ENCODE measurements at places on chromosomes 16 and 17.

- DNase-seq = no peak
Observed at GRCh38 chr17:35807371-35808144, 1.7 kb upstream of the TAF15 start.

- no peak for DNase-seq
Observed at GRCh38 chr16:11583889-11584565, 2.7 kb downstream of the LITAF start.

GRCh38 chr17:38725066-38725465 is 5.1 kb upstream of the CISD3 start:
- no peak for DNase-seq

GRCh38 chr17:51224402-51225262 is 35.2 kb downstream of the MBTD1 start:
- no peak for DNase-seq

DNA sequence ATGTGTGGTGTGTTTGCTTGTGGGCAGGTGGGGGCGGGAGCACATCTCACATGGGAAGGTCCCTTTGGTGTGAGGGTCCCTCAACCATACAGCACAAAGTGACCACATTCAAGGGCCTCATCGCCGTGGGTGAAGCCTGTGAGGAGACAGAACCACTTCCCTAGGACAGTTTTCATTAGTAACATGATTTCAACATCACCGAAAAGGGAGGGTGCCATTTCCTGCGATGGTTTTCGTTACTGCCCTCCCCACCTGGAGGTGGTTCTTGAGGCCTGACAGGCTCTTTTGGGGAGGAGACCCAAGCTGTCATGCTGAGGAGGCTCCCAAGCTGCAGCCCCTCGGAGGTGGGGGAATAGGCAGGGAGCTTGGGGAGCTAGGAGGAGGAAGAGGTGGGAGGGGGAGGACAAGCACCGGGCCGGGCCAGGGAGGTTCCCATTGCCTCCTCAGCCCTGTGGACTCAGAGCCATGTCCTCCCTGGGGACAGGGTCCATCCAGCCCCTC is 9.5 kb downstream of the CD300LB start:
- DNase-seq = peak; percentile 2

GRCh38 chr16:48948911-48949310 is 332.7 kb downstream of the CBLN1 start:
- no peak for DNase-seq

GRCh38 chr17:32516450-32516849 is 29.7 kb downstream of the CDK5R1 start:
- no peak for DNase-seq

GRCh38 chr17:48513666-48514455 is 16.9 kb downstream of the HOXB1 start:
- no peak for DNase-seq

GRCh38 chr16:19674485-19674884 is 43.5 kb downstream of the KNOP1 start:
- no peak for DNase-seq

DNA sequence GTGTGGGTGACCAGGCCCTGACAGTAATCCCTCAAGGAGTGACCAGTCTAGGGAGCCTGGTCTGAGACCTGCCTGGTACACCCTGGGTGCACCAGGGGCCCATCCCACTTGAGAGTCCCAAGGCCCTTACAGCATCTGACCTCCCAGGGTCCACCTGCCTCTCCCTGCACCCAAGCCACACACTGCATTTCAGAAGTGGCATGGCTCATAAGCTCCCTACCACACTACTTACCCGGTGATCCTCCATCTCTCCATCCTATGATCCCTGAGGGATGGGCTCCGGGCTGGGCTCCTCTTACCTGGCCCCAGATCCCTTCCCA is 40.6 kb downstream of the LGALS9 start:
- no peak for DNase-seq

DNA sequence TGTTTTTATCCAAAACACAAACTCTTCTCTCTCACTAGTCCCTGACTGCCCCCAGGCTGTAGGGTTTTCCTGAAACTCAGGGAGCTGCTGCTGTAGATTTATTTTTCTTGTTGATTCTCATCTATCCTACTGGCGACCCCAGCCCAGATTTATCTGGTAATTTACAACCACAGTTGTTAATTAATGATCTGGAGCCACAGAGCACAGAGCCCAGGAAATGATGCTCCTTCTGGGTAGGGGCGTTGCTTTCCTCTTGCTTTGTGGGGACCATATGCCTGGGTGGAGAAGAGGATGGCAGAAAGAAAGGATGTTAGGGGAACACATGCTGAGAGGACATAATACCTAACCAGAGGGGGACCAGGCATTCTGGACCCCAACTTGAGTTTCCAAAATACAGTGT is 7.4 kb upstream of the ETV4 start:
- no peak for DNase-seq

GRCh38 chr17:33653399-33653788 is 360.3 kb upstream of the ASIC2 start:
- DNase-seq = no peak

GRCh38 chr16:8967132-8967821 is 3.6 kb upstream of the USP7 start:
- no peak for DNase-seq
